ENCODE measurements at places on chromosomes 5 and 9.

DNA sequence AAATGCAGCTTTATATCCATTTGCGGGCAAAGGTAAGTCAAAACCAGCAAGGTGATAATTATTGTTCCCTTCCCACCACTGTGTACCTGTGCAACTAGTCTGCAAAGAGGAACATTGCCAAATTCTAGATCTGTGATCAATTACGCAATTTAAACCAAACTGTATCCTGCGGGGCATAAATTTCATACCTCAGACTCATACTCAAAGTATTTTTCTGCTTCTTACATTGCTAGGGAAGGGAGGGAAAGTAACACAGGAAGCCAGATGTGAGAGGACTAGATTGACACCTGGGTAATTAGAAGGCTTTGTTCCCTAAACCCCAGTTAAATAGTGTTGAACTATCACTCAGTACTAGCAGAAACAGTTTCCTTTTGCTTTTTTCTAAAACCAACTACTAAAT lies 240.2 kb upstream of the ZNF608 start:
- DNase-seq, result no peak

GRCh38 chr9:71630377-71630995 lies 137.8 kb downstream of the CEMIP2 start:
- DNase-seq, result no peak

DNA sequence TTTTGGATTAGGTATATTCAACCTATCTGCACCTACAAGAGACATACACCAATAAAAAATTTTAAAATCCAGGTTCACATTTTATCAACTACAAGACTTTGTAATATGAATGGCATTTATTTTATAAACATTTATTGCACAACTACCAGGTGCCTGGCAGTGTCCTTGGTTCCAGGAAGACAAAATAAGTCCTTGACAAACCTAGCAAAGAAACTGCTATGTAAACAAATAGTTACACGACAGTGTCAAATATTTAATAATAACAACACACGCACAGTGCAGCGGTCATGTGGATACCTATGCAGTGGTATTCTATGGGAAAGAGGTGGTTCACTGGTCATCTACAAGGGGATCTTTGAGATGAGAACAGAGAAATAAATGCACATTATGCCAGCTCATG lies 120.7 kb downstream of the MYO10 start:
- DNase-seq, result no peak

GRCh38 chr9:82457891-82458290 lies 469.3 kb downstream of the SPATA31D1 start:
- DNase-seq, result no peak

- DNase-seq, result no peak
Observed at GRCh38 chr9:38414040-38414723, 10.1 kb downstream of the IGFBPL1 start.

GRCh38 chr9:104849023-104849422 lies 78.9 kb downstream of the ABCA1 start:
- no peak for DNase-seq

DNA sequence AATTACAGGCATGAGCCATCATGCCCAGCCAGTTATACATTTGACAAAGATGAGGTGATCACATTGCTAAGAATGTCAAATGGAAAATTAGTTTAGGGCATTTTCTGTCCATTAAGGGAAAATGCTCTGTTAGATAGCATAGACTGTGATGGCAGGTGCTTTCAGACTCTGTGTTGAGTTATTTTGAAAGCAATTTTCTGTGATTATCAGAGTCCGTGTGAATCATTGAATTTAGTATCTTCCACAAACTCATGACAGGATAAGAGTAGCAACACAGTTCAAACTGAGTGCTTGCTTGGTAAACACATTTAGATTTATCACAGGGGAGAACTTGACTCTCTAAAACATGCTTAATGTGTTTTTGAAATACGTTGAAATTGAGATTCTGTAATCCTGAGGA lies 69.0 kb downstream of the GAPVD1 start:
- no peak for DNase-seq

GRCh38 chr5:17346811-17347210 lies 129.4 kb downstream of the BASP1 start:
- DNase-seq, result no peak

DNA sequence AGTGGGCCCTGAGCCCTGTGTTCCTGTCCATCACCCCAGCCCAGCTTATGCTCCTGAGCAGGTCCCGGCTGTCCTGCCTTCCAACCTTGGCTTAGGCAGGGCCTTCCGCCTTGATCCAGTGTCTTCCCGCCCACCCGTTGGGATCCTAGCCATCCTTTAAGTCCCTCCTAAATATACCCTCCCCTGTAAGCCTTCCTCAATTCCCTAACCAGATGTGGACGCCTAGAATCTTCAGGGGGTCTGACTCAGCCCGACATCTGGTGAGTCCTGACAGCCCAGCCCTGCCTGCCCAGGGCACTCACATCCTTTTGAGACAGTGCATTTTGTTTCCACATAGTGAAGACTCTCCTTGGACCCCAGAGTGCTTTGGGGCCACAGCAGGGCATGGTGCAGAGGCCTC lies 23.7 kb downstream of the SLC6A7 start:
- DNase-seq, result peak; percentile 72

DNA sequence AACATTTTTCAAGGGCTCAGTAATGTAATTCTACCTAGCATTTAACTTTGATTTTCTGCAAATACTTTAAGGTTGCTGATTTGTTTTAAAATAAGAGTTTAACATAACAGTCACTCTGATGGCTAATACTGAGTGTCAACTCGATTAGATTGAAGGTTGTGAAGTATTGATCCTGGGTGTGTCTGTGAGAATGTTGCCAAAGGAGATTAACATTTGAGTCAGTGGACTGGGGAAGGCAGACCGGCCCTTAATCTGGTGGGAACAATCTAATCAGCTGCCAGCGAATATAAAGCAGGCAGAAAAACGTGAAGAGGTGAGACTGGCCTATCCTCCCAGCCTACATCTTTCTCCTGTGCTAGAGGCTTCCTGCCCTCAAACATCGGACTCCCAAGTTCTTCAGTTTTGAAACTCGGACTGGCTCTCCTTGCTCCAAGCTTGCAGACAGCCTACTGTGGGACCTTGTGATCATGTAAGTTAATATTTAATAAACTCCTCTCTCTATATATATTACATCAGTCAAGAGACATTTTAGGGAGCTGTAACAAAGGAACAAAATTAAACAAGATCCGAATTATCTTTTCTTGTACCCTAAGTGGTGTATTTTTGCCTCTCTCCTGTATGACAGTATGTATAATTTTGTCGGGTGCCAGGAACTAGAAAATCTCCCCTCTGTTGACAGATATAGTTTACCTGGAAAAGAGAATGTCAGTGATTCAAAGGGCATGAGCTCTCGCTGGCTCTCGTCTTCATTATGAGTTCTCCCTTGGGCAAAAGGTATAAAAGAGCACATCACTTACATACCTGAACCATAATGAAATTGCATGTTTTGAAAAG lies 576.1 kb downstream of the LRRC70 start:
- no peak for DNase-seq

- DNase-seq, result no peak
Observed at GRCh38 chr9:13971415-13971814, 342.5 kb downstream of the NFIB start.

DNA sequence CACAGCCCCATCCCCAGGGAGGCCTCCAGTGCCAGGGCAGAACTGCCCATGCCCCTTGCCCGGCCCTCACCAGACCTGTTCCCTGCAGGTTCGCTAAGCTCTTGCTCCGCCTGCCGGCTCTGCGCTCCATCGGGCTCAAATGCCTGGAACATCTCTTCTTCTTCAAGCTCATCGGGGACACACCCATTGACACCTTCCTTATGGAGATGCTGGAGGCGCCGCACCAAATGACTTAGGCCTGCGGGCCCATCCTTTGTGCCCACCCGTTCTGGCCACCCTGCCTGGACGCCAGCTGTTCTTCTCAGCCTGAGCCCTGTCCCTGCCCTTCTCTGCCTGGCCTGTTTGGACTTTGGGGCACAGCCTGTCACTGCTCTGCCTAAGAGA lies 110.1 kb downstream of the RXRA start:
- DNase-seq, result no peak

- no peak for DNase-seq
Observed at GRCh38 chr9:134516464-134516863, 125.1 kb upstream of the COL5A1 start.

- DNase-seq, result no peak
Observed at GRCh38 chr9:136935651-136936050, 8.9 kb downstream of the FBXW5 start.

- DNase-seq, result no peak
Observed at GRCh38 chr9:81625969-81626368, 63.4 kb downstream of the TLE1 start.

GRCh38 chr5:27875148-27875547 lies 836.8 kb upstream of the CDH9 start:
- no peak for DNase-seq

GRCh38 chr5:84378420-84378819 lies 6.3 kb downstream of the EDIL3 start:
- no peak for DNase-seq

DNA sequence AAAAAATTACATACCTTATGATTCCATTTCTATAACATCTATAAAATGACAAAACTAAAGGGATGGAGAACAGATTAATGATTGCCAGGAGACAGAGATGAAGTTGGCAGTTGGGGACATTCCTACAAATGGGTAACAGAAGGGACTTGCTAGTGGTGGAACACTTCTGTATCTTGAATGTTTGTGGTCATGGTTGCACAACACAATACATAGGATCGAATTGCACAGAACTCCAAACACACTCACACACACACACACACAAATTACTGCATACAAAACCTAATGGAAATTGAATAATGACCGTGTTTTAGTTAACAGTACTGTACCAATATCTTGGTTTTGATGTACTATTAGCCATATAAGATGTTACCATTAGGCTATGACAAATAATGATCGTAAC lies 330.7 kb upstream of the POU5F2 start:
- DNase-seq, result no peak

DNA sequence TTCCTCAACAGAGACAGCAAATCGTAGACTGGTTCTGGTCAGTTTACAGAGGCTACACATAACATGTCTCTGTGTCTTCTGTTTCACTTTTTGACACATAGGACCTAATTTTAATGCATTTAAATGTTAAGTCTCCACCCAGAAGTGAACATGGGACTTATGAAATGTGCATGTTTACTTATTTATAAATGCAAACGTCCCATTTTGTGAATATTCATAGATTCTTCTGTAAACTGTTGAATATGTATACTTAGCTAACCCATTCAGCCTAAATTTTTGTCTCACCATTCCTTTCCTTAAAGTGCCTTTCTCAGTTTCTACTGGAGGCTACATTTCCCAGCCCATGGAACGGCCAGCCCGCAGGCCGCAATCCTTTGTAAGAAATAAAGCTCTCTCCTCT lies 137.2 kb downstream of the PLCXD3 start:
- DNase-seq, result no peak

DNA sequence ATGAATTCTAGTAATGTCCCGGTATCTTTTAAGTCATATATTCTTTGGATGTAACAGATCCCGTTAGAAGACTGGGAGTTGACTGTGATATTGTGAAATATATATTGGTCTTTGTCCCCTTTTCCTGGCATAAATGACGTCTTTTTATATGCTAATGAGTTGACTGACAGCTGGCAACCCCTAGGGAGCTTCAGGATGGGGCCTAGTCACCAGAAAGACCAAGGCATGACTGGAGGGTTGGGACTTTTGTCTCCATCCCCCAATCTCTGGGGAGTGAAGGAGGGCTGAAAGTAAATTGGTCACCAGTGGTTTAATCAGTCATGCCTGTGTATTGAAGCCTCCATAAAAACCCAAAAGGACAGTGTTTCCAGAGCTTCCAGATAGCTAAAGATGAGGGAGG lies 241.6 kb downstream of the PJA2 start:
- DNase-seq, result no peak

DNA sequence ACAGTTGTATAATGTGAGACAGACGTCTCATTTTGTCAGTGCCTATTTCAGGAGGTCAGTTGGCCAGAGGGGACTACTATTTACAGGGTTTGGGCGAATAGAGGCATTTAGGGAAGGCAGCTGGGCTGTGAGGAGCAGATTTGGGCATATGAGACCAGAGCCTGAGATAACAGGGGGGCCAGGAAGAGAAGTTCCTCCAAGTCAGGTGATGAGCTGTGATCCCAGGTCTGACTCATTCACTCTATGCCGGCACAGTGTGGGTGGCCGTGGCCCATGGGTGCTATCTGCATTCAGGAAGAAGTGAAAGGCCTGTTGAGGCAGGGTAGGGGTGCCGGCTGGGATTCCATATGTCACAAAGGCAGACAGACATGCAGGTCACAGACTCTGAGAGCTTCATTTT lies 142.8 kb downstream of the PDZD2 start:
- DNase-seq, result no peak

- DNase-seq, result no peak
Observed at GRCh38 chr5:123178683-123179082, 89.6 kb downstream of the PRDM6 start.

- DNase-seq, result peak; percentile 50
Observed at GRCh38 chr5:172858990-172859811, 25.1 kb downstream of the ERGIC1 start.

- no peak for DNase-seq
Observed at GRCh38 chr5:62538017-62538942, 40.3 kb upstream of the LRRC70 start.

- no peak for DNase-seq
Observed at GRCh38 chr9:83505282-83505681, 32.9 kb downstream of the FRMD3 start.

GRCh38 chr9:112863214-112863613 lies 27.5 kb downstream of the SLC46A2 start:
- no peak for DNase-seq

GRCh38 chr5:168075387-168075786 lies 216.1 kb upstream of the WWC1 start:
- no peak for DNase-seq

GRCh38 chr5:2797981-2798380 lies 46.5 kb upstream of the IRX2 start:
- DNase-seq, result no peak

- DNase-seq, result peak; percentile 26
Observed at GRCh38 chr9:10366171-10366779, 246.5 kb downstream of the PTPRD start.

DNA sequence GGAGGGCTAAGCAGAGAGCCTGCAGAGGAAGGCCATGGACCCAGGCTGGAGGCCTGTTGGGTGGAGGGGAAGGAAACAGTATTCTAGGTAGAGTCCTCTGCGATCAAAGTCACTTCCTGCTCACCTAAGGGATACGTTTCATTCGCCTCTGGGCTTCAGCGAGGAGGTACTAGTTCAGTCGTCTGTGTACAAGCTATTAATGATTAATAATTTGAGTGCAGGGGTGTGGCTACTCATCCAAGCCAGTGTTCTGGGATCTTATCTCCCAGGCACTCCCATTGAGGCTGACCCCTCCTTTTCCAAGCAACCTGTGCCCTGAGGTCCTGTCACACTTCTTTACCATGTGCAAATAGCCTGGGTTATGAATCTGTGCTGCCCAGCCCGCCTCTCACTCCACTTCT lies 25.2 kb downstream of the RALGPS1 start:
- no peak for DNase-seq

Measured in muscle of arm (tissue), 14 donors.